ENCODE measurements at places on chromosomes 5 and 9.
A peak's percentile ranks its signal among the peaks of the same experiment; 100 is the strongest.

- no peak for DNase-seq
Measured at GRCh38 chr9:135247227-135247930, 159.9 kb downstream of the OLFM1 start.

DNA sequence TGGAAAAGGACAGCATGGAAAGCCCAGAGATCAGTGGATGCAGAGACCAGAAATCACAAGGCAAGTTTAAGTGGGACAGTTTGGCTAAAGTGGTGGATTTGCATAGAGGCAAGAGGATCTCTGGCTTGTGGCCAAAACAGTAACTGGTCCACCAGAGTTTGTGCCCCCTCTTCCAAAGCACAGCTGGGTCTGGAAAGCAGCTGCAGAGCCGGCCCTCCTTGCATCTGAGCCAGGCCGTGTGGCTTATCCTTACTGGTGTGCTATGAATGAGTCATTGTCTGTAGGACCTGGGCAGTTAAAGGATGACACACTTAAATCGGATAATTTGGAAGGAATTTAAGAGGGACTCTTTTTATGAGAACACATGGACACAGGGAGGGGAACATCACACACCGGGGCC lies 146.6 kb downstream of the PIP5K1B start:
- DNase-seq: no peak

DNA sequence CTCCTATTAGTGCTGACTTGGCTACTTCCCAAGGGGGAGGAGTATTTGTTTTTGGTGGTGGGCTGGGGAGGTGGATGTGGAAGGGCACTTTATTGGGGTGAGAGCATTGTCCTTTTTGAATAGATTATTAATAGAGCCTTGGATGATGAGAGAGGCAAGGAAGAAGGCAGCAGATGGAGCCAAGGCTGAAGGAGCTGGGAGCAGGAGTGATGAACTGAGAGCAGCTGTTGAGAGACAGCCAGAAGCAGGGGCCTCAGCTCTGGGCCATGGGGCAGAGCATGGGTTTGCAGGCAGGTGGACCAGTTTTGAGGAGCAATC lies 29.6 kb downstream of the RGS3 start:
- DNase-seq: no peak

- no peak for DNase-seq
Measured at GRCh38 chr5:92019376-92019990, 636.4 kb upstream of the ARRDC3 start.

GRCh38 chr9:107751567-107752210 lies 262.1 kb upstream of the KLF4 start:
- DNase-seq: no peak

GRCh38 chr9:89848060-89849040 lies 243.5 kb downstream of the GADD45G start:
- no peak for DNase-seq

DNA sequence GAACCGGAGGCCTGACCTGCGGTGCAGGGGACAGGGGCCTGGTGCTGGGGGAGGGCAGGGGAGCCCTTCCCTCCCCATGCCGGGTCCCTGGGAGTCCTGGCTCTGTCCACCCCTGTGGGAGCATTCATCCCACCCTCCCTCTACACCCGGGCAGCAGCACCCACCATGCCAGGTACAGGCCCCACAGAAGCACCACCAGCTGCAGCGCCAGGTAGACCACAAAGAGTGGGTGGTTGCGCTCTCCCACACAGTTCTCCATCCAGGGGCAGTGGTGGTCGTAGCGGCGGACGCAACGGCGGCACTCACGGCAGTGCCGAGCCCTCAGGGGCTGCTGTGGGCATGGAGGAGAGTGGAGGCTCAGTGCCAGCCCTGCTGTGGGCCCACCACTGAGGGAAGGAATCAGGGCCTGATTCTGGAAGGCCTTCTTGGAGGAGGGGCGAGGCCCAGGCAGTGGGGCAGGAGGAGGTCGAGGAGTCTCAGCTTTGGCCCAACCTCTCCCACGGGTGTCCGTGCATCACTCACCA lies 2.4 kb downstream of the ZDHHC12 start:
- no peak for DNase-seq

- DNase-seq: no peak
Measured at GRCh38 chr9:96061293-96061987, 185.9 kb downstream of the ERCC6L2 start.

DNA sequence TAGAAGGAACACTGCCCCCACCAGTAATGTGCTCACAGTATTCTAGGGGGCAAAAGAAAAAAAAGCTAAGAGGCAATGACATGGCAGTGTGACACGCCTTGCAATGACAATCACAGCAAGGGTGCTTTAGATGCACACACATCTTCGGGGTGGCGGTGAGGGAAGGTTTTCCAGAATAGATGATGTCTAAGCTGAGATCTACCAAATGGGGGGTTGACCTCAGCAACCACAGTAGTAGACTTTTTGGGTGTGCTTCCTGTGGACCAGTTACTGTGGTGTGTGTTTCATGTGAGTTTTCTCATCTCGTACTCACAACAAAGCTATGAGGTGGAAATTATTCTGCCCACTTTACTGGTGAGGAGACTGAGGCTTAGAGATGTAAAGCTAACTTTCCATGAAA lies 10.2 kb upstream of the IL12B start:
- peak; percentile 18 for DNase-seq

All from stimulated activated effector memory CD8-positive, alpha-beta T cell treated with anti-CD3 and anti-CD28 coated beads, Interleukin-12 subunit alpha, Interleukin-12 subunit beta, amount 100 ng/mL, for 72 hours (primary cell).